ENCODE measurements at places on chromosomes 7 and 10.

GRCh38 chr7:41808541-41808940 is 105.7 kb upstream of the INHBA start:
- DNase-seq: no peak

- peak; percentile 95 for DNase-seq
Measured at GRCh38 chr7:27423290-27423689, 180.7 kb downstream of the EVX1 start.

DNA sequence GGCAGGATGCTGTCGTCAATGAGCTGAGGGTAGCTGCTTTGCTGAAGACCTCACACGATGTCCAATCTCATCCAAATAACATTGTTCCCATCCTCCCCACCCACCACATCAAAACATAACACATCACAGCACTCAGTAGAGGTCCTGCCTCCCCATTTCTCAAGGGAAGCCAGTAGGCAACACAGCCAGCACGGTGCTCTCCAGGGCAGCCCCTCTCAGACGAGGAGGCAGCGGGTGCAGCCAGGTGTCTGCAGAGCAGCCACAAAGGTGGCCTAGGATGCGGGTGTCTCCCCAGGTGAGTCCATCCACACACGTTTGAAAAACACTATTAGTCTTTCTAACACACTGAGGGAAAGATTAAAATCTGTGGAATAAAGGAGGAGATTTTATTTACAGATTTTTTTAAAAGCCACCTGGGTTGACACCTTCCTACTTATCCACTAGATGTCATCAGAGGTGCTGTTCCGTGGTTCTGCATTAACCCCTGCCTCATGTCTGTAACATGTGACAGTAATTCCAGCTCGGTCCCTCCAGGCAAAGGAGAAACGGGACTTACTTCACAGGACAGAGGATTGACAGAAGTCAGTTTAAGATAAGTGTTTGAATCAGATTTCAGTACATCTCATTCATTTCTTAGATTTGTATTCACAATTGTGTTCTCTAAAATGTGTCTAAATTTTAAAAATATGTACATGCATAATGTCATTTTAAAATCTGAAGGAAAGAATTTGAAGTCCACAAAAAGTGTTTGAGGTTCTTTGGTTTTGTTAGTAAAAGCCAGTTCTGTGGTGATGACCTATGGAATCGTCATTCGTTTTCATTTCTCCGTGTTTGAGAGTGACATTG is 68.0 kb downstream of the LANCL2 start:
- peak; percentile 73 for DNase-seq

GRCh38 chr10:17202506-17202905 is 1.0 kb upstream of the TRDMT1 start:
- no peak for DNase-seq

DNA sequence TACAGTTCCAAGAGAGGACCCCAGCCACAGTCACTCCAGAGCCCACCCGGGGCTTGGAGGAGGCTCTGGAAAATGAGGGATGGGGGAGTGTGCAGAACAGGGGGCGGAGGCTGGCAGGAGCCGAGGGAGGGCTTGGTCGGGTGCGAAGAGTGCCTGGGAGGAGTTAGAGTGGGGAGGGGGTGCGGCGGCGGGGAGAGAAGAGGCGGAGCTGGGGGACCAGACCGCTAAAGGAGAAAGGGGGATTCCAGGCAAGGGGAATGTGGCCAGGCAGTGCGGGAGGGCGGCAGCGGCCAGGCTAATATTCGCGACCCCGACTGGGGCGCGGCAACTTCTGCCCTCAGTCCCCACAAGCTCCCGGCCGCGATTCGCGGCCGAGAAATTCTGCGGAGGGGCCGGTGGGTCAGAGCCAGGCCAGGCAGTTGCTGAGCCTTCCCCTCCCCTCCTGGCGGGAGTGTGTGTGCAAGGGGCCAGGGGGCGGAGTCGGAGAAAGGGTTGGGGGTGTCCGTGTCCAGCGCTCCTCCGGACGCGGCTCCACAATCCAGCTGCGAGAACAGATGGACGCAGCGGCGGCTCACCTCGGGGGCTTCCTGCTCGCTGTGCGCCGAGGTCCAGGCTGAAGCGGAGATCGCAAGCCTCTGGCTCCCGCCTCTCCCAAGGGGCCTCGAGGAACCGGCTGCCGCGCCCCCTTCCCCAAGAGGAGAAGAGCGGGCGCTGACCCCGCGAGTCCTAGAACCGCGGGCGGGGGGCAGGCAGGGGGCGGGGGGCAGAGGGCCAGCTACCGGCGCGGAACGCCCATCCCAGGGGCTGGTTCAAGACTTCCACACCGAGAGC is 612 bp upstream of the SLC18A3 start:
- DNase-seq: no peak

DNA sequence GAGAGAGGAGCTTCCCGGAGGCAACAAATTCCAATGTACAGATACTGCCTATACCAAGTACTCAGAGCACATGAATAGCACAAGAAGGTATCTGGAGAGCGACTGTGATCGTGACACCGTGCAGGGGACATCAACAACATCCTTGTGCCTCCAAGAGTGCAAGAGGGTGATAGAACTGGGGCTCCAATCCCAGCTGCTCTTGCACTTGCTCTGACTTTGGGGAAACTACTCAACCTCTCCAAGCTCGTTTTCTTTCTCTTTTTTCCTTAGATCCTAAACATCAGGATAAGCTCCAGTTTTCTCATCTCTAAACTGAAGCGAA is 12.1 kb downstream of the RFC2 start:
- DNase-seq: no peak

GRCh38 chr7:50645186-50645585 is 80.0 kb upstream of the DDC start:
- DNase-seq: no peak

- DNase-seq: peak; percentile 23
Measured at GRCh38 chr7:34523226-34523918, 134.6 kb upstream of the NPSR1 start.

- no peak for DNase-seq
Measured at GRCh38 chr7:155231241-155231800, 66.4 kb upstream of the INSIG1 start.

DNA sequence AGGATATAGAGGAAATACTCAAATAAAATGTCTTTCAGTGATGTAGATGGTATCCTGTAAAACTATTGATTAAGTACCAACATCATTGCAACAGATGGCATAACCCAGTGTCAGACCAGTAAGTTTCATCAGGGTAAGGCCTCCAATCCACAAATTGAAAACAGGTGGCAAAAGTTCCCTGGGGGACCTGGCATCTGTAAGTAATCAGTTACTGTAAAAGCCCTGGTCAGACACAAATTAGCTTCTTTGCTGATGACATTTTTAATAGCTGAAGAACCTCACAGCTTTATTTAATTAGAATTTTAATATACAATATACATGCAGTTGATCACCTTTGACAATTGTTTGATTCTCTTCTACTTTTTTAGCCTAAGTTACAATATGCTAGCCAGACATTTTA is 152.5 kb downstream of the PLXDC2 start:
- no peak for DNase-seq

DNA sequence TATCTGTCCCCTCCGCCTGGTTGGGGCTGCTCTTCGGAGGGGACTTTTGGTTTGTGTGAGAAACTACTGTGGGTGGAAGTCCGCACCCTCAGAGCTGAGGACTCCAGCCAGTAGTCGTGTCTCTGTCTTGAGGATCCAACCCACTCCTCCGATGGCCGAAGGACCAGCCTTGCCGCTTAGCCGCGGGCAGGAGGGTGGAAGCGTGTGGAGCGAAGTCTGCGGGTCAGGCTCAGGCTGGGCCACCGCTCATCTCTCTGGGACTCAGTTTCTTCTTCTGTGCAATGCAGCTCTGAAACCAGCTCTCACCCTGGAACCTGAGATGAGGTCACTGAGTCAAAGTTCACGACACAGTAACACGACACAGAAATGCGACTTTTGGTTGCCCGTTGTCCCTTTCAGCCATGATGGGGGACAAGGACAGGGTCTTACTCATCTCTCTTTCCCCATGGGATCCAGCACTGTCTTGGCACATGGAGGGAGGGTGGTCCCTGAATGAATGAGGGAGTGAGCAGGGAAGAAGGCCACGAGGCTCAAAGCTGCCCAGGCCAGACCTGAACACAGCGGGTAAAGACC is 133.3 kb upstream of the PODXL start:
- no peak for DNase-seq

DNA sequence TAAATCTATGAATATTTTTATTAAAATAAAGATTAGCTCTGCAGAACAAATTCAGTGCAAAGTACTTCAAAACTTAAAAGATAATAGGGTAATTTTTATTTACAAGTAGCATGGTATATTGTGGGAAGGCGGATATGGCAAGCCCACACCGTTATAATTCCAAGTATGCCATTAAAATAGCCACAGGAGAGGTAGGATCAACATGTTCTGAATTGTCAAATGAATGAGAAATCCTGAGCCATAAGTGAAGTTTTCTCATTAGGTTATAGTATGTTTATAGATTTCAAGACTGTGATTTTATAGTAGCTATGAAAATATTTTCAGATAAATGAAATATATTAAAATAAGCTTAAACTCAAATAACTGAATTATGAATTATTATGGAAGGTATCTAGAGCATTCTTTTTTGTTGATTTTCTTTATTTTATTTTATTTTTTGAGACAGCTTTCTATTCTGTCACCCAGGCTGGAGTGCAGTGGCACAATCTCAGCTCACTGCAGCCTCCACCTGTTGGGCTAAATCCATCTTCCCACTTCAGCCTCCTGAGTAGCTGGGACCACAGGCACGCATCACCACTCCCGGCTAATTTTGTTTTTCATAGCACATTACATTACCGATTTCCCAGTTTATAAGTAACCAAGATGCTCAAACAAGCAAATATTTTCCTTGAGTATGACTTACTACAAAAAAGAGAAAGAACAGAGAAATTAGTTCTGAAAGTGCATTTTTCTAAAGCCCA is 956.6 kb downstream of the GATA3 start:
- DNase-seq: peak; percentile 68

DNA sequence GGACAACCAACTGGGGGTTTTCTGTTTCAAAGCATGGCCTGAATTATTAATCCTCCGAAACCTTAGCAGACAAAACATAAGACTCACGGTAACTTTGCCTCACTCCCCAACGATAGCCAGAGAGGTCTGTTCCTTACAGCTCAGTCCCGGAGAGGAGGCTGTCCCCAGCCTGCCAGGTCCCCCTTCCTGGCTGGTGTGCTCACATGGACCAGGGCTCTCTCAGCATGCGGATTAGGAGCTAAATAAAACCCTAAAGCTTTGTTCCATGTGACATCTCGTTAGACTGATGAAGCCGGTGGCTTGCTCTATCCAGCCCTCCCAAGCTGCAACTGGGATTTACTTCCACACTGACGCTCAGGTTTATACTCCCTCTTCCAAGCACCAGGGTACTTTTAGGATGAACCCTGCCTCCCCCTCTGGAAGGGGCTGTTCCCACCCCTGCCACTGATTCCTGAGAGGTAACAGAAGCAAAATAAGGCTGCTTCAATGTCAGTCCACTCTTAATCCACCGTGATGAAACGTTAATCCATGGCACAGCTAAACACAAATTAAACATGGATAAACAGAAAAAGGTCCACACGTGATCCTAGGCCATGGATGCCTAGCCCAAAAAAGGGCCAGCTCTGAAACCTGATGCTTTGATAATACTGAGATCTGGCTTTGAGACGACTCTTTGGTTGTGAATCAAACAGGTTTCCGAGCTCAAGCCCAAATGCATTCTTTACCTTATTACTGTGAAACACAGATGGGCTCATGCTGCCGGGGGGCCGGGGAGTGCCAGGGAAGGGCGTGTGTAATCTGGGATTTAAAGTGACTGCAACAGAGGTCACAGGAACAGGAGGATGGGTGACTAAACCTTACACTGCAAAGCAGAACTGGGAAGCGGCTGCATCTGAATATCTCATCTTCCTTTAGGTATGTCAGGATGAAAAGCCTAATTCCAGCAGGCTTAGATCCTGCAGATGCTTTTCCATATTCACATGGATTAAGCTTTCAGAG is 86.2 kb downstream of the ZRANB1 start:
- peak; percentile 58 for DNase-seq

DNA sequence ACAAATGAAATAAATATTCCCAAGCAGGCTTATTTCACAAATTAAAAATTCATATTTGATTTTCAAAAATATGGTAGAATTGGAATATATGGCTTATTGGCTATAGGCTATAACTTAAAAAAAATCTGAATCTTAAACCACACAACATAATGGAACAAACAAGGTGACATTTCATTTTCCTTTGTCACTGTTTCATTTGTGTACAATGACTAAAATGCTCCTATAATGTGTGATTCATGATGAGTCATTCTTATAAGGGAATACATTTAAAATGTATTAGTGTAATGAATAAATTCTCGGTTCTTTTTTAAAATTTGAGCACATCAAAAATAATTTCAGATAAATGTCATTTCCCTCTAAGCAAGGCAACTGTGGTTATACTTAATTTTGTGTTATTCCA is 148.0 kb upstream of the ANK3 start:
- peak; percentile 44 for DNase-seq

GRCh38 chr7:128841921-128842673 is 11.9 kb downstream of the FLNC start:
- DNase-seq: peak; percentile 43

DNA sequence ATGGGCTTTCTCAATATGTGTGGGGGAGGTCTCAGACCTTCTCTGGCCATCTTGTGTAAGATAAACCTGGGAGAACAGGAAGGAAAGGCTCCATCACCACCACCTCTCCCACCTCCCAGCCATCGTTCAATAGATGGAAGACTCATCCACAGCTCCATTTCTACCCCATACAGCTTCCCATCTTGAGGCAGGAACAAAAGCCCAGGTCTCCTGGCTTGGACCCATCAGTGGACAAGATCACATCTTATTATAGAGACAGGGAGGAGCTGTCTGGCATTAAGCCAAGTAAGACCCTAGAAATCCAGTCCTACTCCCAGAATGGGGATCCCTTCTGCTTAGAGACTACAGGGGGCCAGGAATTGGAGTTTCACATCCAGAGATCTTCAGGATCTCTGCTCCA is 150.3 kb downstream of the GFRA1 start:
- DNase-seq: no peak

- no peak for DNase-seq
Measured at GRCh38 chr7:68994841-68995240, 603.4 kb upstream of the AUTS2 start.

GRCh38 chr7:51658684-51659083 is 342.1 kb upstream of the COBL start:
- no peak for DNase-seq

- DNase-seq: no peak
Measured at GRCh38 chr7:43849047-43849446, 20.3 kb downstream of the MRPS24 start.

- no peak for DNase-seq
Measured at GRCh38 chr10:17385066-17385465, 69.3 kb downstream of the ST8SIA6 start.
